ENCODE measurements at places on chromosomes 2 and 18. TPM values are rescaled to one million over a fixed set of nuclear protein-coding genes. Genes with fewer than 3 reads are reported as not detected.

AQP12B gene
- not detected for total RNA-seq

DYSF gene
- total RNA-seq = 1.6 TPM

GPN1 gene
- 37.3 TPM for total RNA-seq

ACOXL gene
- total RNA-seq = 0.19 TPM

DNA sequence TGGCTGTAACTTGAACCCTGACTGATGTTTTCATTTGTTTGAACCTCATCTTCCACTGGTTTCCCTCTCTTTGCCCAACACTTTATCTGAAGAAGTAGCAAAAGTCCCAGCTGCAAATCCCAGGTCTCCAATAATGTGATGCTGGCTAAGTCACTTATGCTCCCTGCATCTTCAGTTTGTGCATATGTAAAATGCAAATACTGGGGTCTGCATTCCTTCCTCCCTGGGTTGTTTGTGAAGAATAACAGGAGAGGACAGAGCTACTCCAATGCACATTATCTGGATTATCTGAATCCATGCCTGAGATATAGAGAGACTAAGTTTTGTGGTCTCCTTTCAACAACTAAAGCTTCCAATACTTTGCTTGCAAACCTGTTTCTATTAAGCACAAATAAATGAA lies 22.2 kb downstream of the KIAA2012 start:
- DNase-seq = no peak

DNA sequence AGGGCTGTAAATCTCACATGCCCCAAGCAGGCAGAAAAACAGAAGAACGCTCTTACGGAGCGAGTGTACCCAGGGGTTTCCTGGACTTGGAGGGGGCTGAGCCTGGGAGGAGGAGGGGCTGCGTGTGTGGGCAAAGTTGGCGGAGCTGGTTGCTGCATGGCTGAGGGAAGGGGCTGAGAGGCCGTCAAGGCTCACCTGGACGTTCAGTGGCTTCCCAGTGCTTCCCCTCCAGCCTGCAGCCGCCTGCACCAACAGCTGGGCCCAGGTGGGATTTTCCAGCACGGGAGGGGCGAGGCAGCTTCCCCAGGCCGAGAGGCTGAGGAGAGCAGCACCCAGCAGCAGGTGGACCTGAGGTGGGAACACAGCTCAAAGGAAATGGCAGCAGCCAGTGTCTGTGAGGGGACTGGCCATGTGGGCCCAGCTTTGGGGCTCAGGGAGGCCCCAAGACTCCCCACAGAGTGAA lies 70.6 kb upstream of the CTDP1 start:
- no peak for DNase-seq

DNA sequence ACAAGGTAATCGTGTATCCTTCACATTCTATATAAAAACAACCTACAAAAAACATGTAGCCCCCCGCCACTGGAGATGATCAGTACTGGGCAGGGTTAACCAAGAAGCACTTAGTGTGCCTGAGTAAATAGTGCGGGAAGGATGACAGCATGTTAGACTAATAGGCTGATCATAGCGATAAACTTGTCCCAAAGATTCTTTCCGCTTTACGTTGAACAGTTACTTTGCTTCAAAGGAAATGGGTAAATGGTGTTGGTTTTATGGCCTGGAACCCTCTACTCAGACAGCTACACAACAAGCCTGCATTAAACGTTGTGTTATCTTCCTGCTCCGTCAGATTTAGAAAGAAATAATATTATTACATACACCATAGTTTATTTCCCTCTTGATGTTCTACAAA lies 67.7 kb downstream of the CTAGE1 start:
- DNase-seq = no peak

GRCh38 chr2:70357684-70358071 lies 55.8 kb upstream of the FAM136A start:
- no peak for DNase-seq

DNA sequence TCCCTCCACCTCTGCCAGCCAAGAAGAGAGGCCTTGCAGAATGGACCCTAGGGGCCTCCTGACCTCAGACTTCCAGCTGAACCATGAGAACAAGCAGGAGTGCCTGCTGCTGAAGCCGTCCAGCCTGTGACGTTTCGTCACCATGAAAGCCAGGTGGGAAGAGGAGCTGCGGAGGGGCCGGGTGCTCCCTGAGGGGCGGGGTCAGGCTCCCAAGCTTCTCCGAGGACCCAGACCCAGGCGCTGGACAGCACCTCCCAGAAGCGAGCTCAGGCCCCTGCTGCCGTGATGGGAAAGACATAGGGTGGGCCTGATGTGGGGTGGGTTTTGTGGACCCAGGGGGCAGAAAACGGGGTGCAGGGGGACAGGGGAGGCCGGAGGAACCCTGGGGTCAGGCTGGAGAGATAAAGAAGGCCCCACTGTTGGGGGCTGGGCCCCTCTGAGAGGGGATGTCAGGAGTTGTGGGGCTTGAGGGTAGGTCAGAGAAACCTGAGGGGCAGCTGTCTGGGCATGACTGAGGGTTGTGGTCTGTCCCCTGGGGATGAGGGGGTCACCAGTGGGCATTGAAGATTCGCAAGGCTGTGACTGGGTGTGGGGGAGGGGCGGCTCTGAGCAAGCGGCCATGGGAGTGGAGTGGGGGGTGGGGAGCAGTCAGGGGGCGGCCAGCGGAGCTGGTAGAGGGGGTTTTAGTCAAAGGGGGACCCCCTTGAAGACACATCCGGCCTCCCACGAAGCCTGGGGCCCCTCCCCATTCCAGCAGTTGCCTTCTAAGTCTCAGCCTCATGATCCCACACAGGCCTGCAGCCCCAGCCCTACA lies 73.4 kb upstream of the ODC1 start:
- DNase-seq = no peak

GRCh38 chr18:49681387-49681786 lies 119.5 kb downstream of the LIPG start:
- no peak for DNase-seq

Measured in progenitor cell of endocrine pancreas (in vitro differentiated cells).